ENCODE measurements at places on chromosomes 1 and 21. TPM values are rescaled to one million over a fixed set of nuclear protein-coding genes. Genes with fewer than 3 reads are reported as not detected.

DNA sequence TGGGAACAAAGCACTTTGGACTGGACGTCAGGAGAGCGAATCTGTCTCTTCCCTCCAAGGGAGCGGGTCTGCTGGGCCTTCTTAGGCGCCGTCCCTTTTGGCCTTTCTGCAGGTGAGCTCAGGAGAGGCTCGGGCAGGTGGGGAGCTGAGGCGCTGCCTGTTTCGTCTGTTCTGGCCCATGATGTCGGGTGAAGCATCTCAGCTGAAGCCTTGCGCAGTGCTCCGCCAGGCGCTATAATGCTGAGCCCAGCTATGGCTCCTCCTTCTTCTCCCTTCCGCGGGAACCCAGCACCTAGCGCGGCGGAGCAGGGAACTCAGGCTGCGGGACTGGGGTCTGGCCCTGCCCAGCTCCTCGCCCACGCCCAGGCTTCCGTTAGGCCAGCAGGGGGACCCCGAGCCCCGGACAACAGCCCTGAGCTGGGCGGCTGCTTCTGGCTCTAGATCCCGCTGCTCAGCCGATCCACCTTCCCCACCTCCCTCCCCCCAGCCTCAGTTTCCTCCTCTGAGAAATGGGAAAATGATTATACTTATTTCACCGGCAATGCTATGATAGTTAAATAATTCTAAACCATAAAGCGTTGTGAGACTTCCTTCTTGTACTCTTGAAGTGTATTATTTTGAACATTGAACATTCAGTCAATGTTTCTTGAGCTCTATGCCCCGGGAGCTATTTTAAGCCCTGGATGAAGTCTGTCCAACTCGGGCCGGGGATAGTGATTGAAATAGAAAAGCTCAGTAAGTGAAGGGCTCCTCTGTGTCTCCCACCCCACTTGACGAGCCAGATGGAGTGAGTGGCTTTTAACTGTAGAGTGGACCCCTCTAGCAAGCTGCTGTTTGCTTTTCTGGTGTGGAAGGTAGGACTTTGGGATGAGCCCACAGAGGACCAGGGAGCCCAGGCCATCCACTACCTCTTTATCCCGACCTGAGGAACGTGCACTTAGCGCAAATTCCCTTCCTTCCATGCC, 9.6 kb upstream of the ADORA1 start:
- no peak overlapping the region for H3K27ac ChIP-seq
- peaks cover 19% of the 10 kb centered on the region for H3K27me3 ChIP-seq
- H3K36me3 ChIP-seq: no peaks in the 10 kb centered on the region
- no peaks in the 10 kb centered on the region for H3K4me1 ChIP-seq
- peak; percentile 51 for DNase-seq
- H3K4me3 ChIP-seq: no peak overlapping the region

DNA sequence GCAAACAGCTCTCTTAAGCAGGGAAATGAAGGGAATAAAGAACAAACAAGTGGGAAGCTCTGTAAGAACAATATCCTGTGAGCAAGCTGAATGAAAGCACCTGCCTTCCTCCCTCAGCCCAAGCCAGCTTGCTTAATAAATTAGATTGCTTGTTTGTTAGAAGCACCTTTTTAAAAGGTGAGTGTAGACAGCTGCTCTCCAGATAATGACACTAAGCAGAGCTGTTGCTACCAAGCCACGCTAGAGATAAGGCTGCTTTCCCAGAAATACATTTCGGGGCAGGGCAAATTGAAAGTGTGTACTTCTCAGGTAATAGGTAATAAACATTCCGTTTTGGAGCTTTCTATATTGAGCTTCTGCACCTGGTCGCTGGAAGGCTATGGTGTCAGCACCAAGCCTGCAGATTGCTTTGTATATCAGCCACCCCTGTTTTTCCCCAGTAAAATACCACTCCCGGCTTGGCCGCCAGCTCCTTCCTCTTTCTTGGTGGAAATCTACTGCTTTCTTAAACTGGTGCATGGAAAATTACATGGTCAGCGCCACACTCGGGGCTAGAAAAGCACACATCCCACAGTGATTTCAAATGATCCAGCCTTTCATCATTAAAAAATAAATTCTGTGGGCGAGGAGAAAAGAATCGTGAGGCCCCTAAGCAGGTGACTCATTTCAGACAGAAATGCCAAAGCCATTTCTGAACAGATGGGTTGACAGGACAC, 151.3 kb downstream of the ETS2 start:
- DNase-seq: peak; percentile 7
- H3K36me3 ChIP-seq: no peaks in the 10 kb centered on the region
- H3K4me1 ChIP-seq: no peaks in the 10 kb centered on the region

GRCh38 chr1:111211921-111212320, 11.5 kb upstream of the DENND2D start:
- no peaks in the 10 kb centered on the region for H3K4me1 ChIP-seq
- no peak overlapping the region for H3K27ac ChIP-seq

DNA sequence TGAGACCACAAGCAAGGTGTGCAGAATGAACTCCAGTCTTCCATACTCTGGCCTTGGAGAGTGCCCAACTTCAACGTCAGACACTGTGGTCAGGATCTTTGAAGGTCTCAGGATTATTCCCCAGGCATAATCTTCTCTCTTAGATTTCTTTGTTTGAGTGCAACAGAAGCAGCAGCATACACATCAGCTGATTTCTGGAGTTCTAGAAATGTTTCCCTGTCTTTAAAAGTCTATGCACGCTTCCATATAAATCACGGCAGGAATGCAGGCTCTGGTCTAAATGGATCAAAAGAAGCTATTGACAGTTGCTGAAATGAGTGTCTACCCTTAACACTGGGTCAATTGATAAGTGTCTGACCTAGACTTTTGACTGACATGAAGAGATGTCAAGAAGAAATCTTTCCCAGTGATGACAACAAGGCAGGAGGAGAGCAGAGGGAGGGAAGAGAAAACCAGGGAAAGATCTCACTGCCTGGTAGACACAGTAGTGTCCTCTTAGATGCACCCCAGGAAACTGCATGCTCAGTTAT, 279.7 kb downstream of the SPATA17 start:
- H3K27ac ChIP-seq: no peak overlapping the region
- H3K4me1 ChIP-seq: no peaks in the 10 kb centered on the region
- H3K4me3 ChIP-seq: no peak overlapping the region

DNA sequence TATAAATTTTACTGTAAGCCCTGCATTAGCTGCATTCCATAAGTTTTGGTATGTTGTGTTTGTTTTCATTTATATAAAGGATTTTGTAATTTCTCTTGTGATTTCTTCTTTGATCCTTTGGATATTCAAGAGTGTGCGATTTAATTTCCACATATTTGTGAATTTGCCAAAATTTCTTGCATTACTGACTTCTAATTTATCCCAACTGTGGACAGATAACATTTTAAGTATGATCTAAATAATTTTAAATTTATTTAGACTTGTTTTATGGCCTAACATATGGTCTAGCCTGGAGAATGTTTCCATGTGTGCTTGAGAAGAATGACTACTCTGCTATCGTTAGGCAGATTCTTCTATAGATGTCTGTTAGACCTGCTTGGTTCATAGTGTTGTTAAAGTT, 23.2 kb downstream of the RPE65 start:
- no peaks in the 10 kb centered on the region for H3K27me3 ChIP-seq
- no peaks in the 10 kb centered on the region for H3K4me1 ChIP-seq
- H3K36me3 ChIP-seq: no peaks in the 10 kb centered on the region
- no peak overlapping the region for H3K27ac ChIP-seq
- DNase-seq: no peak

DNA sequence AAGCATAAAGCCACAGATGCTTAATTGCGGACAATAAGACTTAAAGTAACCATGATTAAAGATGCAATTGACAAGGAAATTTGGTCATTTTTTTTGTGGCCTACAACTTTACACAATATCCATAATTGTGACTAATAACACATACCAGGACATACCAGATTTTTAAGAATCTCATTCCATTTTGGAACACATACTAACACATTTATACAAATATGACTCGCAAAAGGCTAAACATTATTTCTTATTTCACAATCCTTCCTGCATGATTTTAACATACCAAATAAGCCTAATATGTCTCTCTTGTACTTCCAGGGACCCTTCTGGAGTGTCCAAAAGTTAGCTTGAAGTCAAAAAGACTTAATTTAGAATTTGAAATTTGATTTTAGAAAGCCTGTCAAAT, 48.8 kb downstream of the DR1 start:
- no peaks in the 10 kb centered on the region for H3K36me3 ChIP-seq
- no peak for DNase-seq
- no peak overlapping the region for H3K4me3 ChIP-seq

GRCh38 chr1:219189021-219189824, 15.5 kb downstream of the LYPLAL1 start:
- H3K4me3 ChIP-seq: peak overlapping the region; percentile 21
- H3K27ac ChIP-seq: peak overlapping the region; percentile 70
- no peaks in the 10 kb centered on the region for H3K27me3 ChIP-seq
- DNase-seq: peak; percentile 96
- no peaks in the 10 kb centered on the region for H3K36me3 ChIP-seq
- H3K4me1 ChIP-seq: peaks cover 26% of the 10 kb centered on the region

GRCh38 chr1:236280438-236281197, 1.1 kb downstream of the ERO1B start:
- H3K27ac ChIP-seq: no peak overlapping the region
- no peak for DNase-seq
- peak overlapping the region; percentile 65 for H3K4me3 ChIP-seq
- no peaks in the 10 kb centered on the region for H3K36me3 ChIP-seq

GRCh38 chr21:37341254-37341960, 25.2 kb upstream of the DYRK1A start:
- H3K27ac ChIP-seq: peak overlapping the region; percentile 85
- H3K4me3 ChIP-seq: no peak overlapping the region
- peaks cover 36% of the 10 kb centered on the region for H3K4me1 ChIP-seq
- no peaks in the 10 kb centered on the region for H3K36me3 ChIP-seq
- DNase-seq: peak; percentile 62
- H3K27me3 ChIP-seq: no peaks in the 10 kb centered on the region

DNA sequence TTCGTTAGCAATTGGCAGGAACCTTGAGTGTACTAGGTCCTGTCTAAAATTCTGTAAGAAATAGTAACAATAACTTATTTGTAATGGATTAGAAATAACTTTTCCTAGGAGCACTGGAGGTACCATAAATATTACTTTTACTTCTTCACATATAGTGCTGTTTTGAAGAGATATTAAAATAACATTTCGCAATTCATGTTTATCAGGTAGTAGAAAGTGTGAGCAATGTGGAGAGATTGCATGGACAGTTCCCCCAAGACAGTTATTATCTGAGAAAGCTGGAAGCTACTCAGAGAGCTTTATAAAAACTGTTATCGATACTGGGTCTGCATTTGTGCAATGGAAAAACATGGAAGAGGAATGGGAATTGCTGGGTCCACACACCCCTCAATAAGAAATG, 128.5 kb upstream of the KIF26B start:
- no peak overlapping the region for H3K4me3 ChIP-seq
- no peaks in the 10 kb centered on the region for H3K36me3 ChIP-seq

DNA sequence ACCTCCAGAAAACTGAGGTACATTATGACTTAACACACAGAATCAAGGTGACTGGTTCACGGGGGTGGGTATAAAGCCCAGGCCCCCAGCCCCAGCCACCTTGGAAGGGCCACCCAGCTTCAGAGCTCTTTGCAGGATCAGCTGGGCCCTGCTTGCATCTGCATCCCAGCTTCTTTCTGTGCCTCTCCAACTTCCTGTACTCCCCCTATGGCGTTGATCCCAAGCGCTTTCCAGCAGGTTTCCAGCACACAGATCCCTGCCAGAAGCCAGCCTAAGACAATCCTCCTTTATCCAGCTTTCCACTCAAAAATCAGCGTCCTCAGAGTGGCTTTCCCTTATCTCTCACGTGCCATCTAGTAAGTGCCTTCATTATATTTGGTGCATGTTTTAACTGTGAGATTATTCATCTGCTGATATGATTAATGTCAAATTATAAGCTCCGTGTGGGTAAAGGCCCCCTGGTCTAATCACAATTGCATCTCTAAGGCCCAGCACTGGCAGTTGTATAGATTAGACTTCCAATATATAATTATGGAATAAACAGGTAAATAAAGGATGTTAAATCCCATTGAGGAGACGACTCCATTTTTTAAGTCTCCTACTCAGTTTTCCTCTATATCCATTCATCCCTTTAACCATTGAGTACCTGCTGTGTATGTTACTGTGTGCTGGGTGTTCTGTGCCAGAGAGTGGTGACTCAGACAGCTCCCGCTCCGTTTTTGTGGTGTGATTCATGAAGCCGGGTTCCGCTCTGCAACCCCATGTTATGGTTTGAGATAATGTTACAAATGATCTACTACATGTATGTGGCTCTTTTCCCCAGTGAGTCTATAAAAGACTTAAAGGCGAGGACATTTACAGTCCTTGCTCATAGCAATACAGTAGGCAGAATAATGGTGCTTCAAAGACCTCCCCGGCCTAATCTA, 387.6 kb downstream of the PCP4 start:
- H3K4me3 ChIP-seq: no peak overlapping the region
- H3K27ac ChIP-seq: no peak overlapping the region
- DNase-seq: no peak
- H3K27me3 ChIP-seq: no peaks in the 10 kb centered on the region
- no peaks in the 10 kb centered on the region for H3K36me3 ChIP-seq

GRCh38 chr1:183498342-183498991, 26.2 kb downstream of the SMG7 start:
- no peaks in the 10 kb centered on the region for H3K27me3 ChIP-seq
- no peak for DNase-seq
- no peaks in the 10 kb centered on the region for H3K36me3 ChIP-seq
- no peak overlapping the region for H3K27ac ChIP-seq
- no peak overlapping the region for H3K4me3 ChIP-seq

GRCh38 chr1:67732750-67733151, 47.8 kb downstream of the GADD45A start:
- no peaks in the 10 kb centered on the region for H3K36me3 ChIP-seq
- peaks cover 36% of the 10 kb centered on the region for H3K4me1 ChIP-seq
- H3K4me3 ChIP-seq: no peak overlapping the region

DNA sequence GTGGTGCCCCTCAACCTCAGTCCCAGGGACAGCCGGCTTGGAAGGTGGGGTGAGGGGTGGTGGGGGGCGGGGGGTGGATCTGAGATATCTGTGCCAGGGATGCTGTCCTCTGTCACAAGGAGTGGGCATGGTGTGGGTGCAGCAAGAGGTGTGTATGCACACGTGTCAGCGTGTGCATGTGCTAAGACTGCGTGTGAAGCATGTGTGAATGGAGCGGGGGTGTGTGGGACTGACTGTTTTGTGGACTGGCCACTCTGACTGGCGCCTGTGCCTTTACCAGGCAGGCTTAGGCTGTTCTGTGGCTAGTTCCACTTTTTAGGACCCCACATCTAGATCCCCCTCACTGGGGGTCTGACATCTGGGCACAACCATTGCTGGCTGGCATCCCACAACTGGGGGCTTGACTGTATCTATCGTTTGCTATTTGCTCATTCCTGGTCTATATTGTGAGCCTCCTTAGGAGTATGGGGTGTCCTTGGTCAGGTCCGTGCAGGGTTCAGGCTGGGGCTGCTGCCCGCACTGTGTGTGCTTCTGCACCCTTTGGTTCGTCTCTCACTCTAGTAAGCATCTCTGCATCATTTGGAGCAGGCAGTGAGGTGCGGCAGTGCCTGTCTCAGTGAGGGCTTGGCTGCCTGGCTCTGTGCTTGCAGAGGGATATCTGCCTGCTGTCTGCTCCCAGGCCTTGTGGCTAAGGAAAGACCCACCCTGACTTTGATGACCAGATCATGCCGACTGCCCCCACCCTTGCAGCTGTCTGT, 1.9 kb downstream of the AMPD2 start:
- H3K36me3 ChIP-seq: no peaks in the 10 kb centered on the region
- peak overlapping the region; percentile 25 for H3K27ac ChIP-seq
- no peaks in the 10 kb centered on the region for H3K27me3 ChIP-seq
- no peak for DNase-seq

The TNFAIP8L2 gene
- 0.06 TPM for polyA plus RNA-seq

The RORC gene
- not detected for polyA plus RNA-seq

The KMO gene
- polyA plus RNA-seq: not detected

The EGLN1 gene
- polyA plus RNA-seq: 13.7 TPM
